ENCODE measurements at places on chromosomes 4 and X.

DNA sequence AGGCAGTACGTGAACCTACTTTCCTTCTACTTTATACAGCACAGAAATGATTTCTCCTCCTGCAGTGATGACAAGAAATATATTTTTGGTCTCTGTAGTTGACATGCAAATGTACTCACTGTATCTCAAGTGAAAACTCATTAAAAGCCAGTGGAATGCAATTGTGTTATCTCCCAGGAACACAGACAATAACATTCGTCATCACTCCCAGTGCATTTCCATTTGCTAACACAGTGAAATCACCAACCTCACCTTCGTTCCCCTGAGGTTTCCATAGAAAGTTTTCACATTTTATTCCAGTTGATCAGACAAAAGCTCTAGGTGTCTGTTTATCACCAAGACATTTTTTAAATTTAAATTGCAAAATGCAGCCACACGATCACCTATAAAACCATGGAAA, 2.5 kb upstream of the SPANXD start:
- no peak for DNase-seq

DNA sequence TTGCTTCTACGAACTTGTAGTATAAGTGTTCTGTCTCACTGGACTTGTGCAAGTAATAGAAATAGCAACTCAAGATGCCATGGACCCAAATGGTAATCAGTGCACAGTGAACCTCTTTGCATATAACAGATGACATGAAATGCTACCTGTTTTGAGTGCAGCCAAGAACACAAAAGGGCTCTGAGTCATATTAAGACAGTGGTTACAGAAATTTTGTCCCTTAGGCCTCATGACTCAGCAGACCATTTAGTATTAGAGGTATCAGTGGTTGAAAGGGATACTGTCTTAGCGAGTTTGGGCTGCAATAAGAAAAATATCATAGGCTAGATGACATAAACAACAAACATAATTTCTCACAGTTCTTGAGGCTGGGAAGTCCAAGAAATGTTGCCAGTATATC, 502.9 kb upstream of the PCDH10 start:
- no peak for DNase-seq

DNA sequence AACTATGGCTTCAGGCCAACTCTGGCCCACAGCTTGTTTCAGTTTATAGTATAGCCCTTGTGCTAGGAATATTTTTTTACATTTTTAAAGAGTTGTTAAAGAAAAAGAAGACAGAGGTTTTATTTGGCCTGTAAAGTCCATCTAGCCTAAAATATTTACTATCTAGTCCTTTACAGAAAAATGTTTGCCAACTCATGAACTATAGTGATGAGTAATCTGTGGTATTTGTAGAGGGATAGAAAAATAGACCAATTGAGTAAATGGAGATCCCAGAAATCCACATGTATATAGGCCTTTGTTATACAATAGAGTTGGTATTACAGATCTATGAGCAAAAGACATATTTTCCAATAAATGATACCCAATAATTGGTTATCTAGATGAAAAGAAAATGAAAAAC, 288.7 kb downstream of the PRDM5 start:
- no peak for DNase-seq

GRCh38 chrX:46543441-46543840, 1.8 kb downstream of the ZNF674 start:
- no peak for DNase-seq

- no peak for DNase-seq
Observed at GRCh38 chr4:13328591-13328990, 155.5 kb downstream of the RAB28 start.

GRCh38 chrX:45712067-45712466, 511.4 kb upstream of the DIPK2B start:
- DNase-seq, result no peak

DNA sequence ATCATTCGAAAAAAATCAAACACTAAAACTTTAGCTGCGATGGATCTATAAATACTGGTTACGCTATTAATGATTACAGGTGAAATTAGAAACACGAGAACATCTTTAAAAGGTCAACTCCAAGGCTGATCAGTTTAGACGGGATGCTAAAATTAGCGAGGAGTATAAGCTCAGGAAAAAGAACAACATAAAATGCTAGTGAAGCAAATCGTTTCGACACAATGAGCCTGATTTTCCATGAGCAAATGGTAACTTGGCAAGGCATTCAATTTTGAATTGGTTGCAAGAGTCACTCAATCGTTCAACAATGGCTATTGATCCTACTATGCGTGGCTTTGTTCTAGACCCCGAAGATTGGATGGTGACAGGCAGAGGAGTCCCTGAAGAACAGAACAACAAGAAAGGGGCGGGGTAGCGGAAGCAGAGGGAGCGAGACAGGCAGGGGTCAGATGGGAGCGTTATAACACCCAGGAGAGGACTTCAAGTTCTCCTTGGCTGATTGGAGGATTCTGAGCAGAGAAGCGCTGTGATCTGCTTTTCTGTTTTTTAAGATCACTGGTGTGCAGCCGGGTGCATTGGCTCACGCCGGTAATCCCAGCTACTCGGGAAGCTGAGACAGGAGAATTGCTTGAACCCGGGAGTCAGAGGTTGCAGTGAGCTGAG, 146.5 kb downstream of the RBM47 start:
- no peak for DNase-seq

DNA sequence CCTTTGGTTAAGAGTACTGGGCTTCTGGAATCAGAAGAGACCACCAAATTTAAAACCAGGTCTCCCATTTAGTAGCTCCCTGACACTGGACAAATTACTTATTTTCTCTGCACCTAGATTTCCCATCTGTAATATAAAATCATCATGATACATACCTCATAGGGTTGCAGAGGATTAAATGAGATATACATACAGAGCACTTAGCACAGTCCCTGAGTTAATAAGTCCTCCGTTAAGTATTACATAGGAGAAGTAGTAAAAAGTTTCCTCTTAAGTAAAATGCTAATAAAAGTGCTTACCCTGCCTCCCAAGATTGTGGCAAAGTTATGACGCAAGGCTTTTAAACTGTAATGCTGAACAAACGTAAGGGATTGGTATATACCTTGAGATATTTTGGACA, 539 bp upstream of the CHIC1 start:
- no peak for DNase-seq

- no peak for DNase-seq
Observed at GRCh38 chrX:129791961-129792570, 12.3 kb downstream of the SASH3 start.

GRCh38 chr4:98394134-98394533, 132.9 kb downstream of the RAP1GDS1 start:
- DNase-seq, result no peak

- no peak for DNase-seq
Observed at GRCh38 chrX:40108162-40108958, 10.6 kb upstream of the BCOR start.

GRCh38 chr4:108199881-108200280, 31.1 kb upstream of the LEF1 start:
- no peak for DNase-seq

GRCh38 chr4:108159845-108160244, 8.9 kb downstream of the LEF1 start:
- no peak for DNase-seq

DNA sequence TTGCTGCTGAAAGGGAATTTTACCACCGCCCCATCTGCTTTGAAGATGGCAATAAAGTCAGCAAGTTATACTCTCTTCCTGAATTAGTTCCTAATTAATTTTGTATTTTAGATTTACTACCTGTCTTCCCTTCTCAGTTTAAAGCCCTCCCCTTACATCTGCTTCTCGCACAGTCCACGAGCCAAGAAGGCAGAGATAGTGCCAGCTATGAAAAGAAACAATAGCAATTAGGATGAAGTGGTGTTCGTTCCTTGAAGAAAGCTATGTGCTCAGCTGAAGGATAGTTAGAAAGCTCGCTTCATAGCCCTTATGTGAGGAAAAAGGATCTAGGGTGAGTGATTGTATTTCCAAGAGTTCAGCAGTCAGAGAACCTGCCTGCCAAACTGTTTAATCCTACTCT, 1678.8 kb upstream of the TENM3 start:
- no peak for DNase-seq

DNA sequence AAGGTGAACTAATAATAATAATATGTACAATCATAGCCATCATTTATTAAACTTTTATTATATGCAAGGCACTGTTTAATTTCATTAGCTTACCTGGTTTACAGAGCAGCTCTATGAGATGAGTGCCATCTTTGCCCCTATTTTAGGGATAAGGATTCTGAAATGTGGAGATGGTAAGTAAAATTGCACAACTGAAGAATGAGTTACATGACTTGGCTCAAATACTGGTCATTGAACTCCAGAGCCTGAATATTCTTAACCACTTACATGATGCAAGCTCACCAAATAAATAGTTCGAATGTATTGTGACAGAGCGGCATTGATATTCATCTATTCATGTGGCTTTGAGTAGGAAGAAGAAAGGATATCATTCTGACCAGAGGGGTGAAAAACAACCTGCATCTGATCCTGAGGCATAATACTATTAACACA, 11.7 kb downstream of the ALB start:
- no peak for DNase-seq

DNA sequence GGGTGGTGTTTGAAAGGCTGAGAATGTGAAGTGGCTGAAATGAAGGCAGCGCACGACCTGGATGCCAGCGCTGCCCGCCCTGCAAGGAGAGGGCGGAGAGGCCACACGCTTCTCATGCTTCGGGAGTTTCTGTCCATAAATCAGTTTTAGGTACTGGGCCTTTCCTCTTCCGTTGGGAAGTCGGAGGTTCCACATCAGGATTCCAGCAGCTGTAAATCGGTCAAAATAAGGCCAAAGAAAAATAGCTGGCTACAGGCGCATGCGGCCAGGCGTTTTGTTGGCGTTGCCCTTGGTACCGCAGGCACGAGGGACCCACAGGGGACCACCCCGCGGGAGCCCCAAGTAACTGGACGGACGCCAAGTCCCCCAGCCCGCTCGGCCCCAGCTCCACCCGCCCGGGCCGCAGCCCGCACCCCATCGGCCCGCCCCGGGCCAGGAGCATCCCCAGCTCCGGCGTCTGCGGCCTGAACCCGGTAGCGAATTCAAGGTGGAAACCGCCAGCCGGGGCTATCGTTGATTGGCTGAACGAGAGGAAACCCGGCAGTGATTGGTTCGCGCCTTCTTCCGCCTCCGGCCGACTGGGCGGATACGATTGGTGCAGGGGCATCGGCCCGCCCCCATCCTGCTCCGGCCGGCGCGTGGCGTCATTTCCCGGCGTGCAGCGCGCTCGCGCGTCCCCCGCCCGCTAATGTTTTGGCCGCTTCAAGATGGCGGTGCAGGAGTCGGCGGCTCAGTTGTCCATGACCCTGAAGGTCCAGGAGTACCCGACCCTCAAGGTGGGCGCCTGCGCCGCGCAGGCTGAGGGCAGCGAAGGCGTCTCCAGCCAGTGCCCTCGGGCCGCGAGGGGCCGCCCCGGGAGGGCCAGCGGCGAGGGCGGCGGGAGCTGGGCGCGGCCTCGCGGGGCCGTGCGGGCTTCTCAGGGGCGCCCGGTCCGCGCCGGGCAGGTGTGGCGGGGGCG, at the start of gene MAEA:
Gene MAEA, plus strand, starts transcription at position 685 of the 958 bp plus-strand sequence. Its CDS starts 23 bp downstream, at position 708.
- peak; percentile 100 for DNase-seq

DNA sequence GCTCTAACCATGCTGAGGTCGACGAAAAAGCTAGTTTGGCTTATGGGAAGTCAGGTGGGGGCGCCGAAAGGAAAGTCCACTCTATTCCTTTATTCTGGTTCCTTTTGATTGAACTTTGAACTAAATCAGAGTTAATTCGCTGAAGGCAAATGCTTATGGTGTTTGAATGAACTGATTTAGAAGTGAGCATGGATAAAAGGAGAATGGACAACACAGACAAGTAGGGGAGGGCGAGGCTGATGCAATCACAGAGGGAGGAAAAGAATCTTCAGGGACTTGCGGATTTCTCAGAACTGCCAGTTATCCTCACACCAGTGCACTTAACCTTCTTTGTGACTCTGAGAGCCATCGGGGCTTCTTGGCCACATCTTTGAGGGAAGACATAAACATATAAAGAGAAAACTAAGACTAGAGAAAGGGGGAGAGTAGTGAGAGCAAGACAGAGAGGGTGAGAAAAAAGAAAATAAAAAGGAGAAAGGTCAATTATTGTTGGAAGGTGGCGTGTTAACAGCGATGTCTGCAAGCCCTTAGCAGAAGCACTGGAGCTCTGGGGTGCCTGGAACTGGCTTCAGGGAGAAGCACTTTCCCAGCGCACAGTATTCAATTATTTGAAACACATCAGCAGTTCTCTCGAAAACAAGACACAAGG, 79.6 kb upstream of the PLAC1 start:
- DNase-seq, result no peak

GRCh38 chr4:185238750-185239149, 29.4 kb downstream of the SNX25 start:
- no peak for DNase-seq

GRCh38 chr4:145055533-145056257, 42.3 kb downstream of the ANAPC10 start:
- no peak for DNase-seq

DNA sequence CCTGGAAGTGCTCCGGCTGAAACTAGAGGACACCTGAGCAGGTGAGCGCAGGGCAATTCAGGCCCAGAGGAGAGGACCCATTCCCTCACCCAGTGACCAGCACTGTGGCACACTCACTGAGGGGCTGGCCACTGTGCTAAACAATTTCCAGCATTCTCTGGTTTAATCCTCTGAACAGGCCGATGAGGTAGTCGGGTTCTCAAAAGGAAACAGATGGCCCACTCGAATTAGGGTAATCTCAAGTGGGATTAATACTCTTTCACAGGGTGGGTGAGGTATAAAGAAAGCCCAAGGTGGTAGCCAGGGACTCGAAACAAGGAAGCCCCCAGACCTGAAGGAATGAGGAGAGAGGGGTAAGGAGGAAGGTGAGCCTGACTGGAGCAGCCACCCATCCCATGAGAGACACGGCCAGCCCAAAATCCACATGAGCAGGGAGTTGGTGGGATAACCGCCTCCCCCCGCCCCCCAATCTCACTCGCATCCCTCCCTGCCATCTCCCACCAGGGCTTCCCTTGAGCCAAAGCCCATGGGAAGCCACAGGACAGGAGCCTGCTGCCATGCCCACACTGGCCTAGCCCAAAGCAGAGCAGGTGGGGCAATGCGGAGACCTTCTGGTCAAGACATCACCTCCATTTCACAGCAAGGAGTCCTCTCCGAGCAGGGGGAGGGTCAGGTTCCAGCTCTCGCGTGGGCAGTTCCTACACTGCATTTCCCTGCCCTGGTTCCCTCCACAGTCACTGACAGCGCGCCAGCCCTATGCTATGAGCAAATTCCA, 55.0 kb downstream of the SH3KBP1 start:
- peak; percentile 61 for DNase-seq

GRCh38 chr4:103754844-103755243, 35.1 kb upstream of the TACR3 start:
- DNase-seq, result no peak

GRCh38 chr4:78057600-78058550, 752 bp downstream of the FRAS1 start:
- no peak for DNase-seq

- DNase-seq, result no peak
Observed at GRCh38 chr4:121555315-121556107, 141.3 kb downstream of the ANXA5 start.

GRCh38 chrX:15745179-15745578, 7.1 kb downstream of the CA5B start:
- no peak for DNase-seq

GRCh38 chr4:149264093-149264733, 551.4 kb downstream of the IQCM start:
- peak; percentile 12 for DNase-seq
